ENCODE measurements at places on chromosomes 6 and 20. TPM values are rescaled to one million over a fixed set of nuclear protein-coding genes. Genes with fewer than 3 reads are reported as not detected.

The TOX2 gene
- 59.4 TPM for total RNA-seq

The IP6K3 gene
- total RNA-seq, result 0.49 TPM

The SLC26A8 gene
- total RNA-seq, result not detected

The TBX18 gene
- 20.3 TPM for total RNA-seq

- no peak for DNase-seq
Observed at GRCh38 chr6:170143401-170144150, 147.3 kb downstream of the DLL1 start.

DNA sequence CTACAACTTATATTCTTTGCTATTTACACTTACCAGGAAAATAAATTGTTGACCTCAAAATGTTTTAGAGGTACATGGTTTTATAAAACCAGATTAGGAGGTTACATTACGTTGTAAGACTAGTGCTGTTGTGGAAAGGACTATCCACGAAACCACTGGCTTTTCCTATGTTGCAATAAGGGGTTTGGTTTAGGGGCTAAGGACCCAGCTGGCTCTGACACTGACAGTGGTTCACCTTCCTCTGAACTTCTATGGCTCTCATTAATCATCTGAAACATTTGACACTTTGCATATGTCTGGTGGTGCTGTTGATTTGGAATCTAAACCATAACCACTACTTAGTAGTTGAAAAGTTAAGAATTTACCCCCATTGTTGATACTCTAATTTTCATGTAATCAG lies 186.7 kb downstream of the NKAIN2 start:
- no peak for DNase-seq

DNA sequence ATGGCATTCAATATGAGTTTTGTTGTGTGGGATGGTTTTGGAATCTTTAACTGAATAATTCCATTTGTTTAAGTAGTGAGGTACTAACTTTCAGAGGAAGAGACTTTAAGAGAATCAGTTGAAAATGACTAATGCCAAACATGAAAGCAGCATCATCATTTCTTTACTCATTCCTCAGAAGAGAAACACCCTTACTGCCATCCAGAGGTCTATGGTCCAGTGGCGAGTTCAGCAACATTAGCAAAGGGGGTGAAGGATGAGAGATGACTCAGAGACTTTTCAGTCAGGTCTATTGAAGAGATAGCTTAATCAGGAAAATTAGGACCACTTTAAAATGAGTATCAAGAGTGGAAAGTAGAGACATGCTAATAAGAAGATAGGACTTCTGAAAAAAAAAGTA lies 118.8 kb downstream of the COL19A1 start:
- DNase-seq, result no peak

DNA sequence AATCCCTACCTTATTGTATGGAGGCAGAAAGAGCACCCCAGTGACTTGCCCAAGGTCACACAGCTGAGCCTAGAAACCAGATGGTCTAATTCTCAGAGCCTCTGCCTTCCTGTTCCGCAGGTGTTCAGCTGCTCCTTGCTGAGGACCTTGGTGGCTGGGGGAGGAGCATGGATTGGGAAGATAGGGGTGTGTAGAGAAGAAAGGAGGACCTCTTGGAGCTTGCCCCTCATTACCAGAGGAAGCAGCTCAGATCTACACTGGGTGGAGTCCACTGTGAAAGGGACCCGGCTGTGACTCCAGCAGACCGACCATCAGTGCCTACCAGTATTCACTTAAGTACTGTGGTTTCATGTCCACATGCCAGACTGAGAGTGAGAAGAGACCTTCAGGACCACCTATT lies 15.2 kb downstream of the FOXP4 start:
- no peak for DNase-seq
